ENCODE measurements at places on chromosomes 11 and 22.

GRCh38 chr22:22357024-22357883 is 112.7 kb downstream of the VPREB1 start:
- peak; percentile 58 for DNase-seq

- peak; percentile 52 for DNase-seq
Measured at GRCh38 chr11:86218125-86219084, 26.1 kb upstream of the EED start.

DNA sequence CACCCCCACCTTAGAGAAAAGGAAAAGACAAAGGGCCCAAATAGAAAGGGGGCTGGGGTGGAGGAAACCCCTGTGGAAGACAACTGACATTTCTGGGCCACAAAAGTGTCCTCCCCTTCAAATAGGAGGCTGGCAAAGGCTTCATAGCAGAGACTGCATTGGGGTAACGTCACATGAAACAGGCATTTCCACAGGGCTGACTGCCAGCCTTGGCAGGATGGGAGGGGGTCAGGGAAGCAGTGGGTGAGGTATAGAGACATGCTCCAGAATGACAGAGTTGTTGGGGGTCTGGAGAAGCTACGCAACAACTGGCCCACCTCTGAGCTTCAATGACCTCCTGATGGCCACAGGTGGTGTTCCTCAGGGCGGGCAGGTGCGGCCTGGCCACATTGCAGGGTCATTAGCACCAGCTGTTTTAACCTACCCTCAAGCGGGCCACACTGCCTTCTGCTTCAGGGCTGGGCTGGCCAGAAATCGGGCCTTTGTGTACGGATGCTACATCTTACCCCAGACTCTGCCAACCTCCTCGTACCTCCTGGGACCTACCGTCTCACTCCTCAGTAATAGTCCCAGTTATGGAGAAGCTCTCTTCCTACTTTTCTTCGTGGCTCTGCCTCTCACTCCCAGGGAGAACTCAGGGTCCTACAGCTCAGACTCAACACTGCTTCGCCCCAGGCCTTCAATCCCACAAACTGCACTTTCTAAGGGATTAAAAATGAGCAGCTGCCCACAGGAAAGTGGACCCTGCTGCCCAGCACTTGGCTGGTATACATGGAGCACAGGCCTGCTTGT is 160.0 kb upstream of the NCAM1 start:
- no peak for DNase-seq

DNA sequence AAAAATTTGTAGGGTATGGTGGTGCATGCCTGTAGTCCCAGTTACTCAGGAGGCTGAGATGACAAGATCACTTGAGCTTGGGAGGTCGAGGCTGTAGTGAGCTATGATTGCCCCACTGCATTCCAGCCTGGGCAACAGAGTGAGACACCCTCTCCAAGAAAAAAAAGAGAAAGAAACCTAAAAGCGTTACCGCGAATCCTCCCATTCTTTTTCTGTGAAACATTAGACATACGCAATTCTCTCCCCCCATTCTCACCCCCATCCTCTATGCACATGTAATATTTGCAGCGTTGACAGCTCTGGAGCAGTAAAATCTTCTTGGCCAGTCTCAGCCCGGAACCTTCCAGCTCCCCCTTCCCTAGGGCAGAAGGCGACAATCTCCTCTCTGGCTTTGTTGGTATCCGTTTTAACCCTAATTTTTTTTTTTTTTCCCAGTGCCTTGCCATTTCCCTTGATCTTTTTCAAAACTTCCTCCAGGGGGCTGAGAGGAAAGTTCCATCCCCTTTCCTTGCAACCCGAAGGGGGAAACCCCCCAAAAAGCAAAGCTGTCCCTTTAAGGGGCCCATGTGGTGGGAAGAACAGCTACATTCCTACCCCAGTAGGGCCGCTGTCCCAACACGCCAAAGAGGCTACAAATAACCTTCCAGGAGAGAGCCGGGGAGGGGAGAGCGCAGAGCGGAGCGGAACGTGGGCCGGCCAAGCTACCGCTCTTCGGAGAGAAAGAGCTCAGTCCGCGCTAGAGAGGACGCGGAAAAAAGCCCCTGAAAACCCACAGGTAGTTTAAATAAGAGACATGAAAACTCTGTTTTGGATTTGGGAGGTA is 1.9 kb downstream of the LRP4 start:
- no peak for DNase-seq

DNA sequence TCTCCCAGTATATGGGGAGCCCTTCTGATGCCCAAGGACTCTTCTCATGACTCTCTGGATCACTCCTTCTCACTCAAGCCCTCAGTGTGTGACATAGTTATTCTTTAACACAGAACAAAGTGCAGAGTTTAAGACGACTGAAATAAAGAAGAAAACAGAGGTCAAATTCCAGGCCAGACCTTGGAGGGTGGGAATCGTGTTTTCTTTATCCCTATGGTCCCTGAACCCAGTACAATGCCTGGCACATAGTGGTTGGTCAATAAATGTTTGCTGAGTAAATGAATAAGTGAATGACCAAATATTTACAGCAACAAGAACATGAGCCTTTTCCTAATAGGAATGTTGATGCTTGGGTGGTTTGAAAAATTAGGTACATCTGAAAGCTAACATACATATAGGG is 28.8 kb downstream of the VSTM5 start:
- DNase-seq: no peak

- DNase-seq: no peak
Measured at GRCh38 chr11:28981381-28981780, 873.2 kb downstream of the METTL15 start.

GRCh38 chr22:22802339-22802970 is 85.2 kb upstream of the IGLL5 start:
- DNase-seq: no peak

- no peak for DNase-seq
Measured at GRCh38 chr22:41775976-41776375, 24.5 kb upstream of the CCDC134 start.

GRCh38 chr11:66157182-66157864 is 87.3 kb downstream of the PACS1 start:
- DNase-seq: no peak

DNA sequence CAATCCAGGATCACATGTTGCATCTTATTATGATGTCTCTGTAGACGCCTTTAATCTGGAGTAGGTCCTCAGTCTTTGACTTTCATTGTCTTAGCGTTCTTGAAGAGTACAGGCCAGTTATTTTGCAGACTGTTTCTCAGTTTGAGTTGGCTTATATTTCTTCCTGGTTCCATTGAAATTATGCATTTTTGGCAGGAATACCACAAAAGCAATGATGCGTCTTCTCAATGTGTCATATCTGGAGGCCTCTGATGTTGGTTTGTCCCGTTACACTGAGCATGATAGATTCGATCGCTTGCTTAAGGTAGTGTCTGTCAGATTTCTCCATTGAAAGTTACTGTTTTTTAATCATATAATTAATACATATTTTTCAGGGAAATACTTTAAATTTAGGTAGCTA is 30.6 kb downstream of the TECTA start:
- DNase-seq: no peak

DNA sequence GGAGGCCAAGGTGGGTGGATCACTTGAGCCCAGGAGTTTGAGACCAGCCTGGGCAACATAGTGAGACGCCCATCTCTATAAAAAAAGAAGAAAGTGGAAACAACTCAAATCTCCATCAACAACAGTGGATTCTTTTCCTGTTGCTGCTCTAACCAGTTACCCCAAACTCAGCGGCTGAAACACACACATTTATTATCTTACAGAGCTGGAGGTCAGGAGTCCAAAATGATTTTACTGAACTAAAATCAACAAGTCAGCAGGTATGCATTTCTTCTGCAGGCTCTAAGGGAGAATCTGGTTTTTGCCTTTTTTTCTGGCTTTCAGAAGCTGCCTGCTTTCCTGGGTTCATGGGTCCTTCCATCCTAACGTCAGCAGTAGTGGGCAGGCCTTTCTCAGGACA is 11.7 kb upstream of the GCAT start:
- no peak for DNase-seq

All from activated CD4-positive, alpha-beta T cell treated with anti-CD3 and anti-CD28 coated beads, Interleukin-2, amount 50 U/mL, for 4 hours (primary cell).